Heart left ventricle (tissue), 16 donors: ENCODE measurements at places on chromosomes 12 and 14. TPM values are rescaled to one million over a fixed set of nuclear protein-coding genes. Genes with fewer than 3 reads are reported as not detected.

Gene SERPINA3
- total RNA-seq = 85.6 TPM

Gene CD27
- 5.3 TPM for total RNA-seq

Gene MAX
- total RNA-seq = 102 TPM

Gene GLT8D2
- total RNA-seq = 7.3 TPM

Gene EFS
- total RNA-seq = 1.4 TPM

Gene CMA1
- total RNA-seq = not detected

Gene TRPV4
- 0.28 TPM for total RNA-seq

Gene HCAR3
- not detected for total RNA-seq

Gene RASAL1
- not detected for total RNA-seq

Gene PRPH
- total RNA-seq = not detected

Gene VDR
- 0.63 TPM for total RNA-seq

Gene SOAT2
- total RNA-seq = not detected

Gene MYH6
- 287 TPM for total RNA-seq

Gene GIT2
- 33.5 TPM for total RNA-seq

Gene KRT76
- total RNA-seq = not detected

Gene MOK
- total RNA-seq = 13.2 TPM

- DNase-seq = no peak
Measured at GRCh38 chr12:75482646-75483045, 2.1 kb downstream of the GLIPR1 start.

DNA sequence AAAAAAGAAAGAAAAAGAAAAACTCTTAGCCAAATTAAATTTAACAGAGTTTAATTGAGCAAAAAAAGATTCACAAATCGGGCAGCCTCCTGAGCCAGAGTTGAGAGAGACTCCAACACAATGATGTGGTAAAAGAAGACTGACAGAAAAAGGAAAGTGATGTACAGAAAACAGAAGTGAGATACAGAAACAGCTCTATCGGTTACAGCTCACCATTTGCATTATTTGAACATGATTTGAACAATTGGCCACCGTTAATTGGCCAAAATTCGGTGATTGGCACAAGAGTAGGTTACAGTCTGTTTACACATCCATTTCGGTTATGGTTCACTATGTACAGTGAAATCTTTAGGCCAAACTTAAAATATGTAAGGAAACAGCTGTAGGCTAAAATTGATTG is 117.7 kb downstream of the SPTSSA start:
- DNase-seq = no peak

GRCh38 chr12:76313299-76313698 is 34.9 kb downstream of the BBS10 start:
- DNase-seq = no peak

- DNase-seq = no peak
Measured at GRCh38 chr12:57905812-57906475, 35.4 kb upstream of the ATP23 start.

DNA sequence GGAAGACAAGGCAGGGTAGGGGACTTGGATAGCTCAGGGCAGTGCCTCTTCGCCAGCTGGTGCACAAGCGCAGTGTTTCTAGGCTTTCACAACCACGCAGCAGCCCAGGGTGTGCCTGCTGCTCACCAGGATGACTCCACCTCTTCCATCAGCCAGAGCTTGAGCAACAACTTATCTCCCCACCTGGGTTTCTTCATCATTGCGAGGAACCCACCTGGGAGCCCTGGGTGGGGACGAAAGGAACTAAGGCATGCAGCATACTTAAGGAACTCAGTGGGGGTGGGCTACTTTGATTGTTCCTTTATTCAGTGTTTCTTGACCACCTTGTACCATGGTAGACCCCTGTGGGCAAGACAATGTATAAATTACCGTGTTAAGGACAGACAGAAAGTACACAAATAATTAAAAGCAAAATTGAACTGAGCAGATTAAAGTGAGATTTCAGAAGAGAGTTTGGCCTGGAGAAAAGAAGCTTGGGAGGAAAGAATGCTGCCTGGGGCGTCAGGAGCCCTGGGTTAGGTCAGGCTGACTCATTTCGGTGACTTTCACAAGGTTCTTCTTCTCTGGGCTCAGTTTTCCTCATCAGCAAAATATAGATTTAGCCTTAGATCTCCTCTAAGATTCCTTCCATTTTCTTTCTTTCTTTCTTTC is 22.9 kb downstream of the KRT18 start:
- no peak for DNase-seq

GRCh38 chr12:66397574-66398290 is 95.4 kb downstream of the HELB start:
- DNase-seq = no peak

DNA sequence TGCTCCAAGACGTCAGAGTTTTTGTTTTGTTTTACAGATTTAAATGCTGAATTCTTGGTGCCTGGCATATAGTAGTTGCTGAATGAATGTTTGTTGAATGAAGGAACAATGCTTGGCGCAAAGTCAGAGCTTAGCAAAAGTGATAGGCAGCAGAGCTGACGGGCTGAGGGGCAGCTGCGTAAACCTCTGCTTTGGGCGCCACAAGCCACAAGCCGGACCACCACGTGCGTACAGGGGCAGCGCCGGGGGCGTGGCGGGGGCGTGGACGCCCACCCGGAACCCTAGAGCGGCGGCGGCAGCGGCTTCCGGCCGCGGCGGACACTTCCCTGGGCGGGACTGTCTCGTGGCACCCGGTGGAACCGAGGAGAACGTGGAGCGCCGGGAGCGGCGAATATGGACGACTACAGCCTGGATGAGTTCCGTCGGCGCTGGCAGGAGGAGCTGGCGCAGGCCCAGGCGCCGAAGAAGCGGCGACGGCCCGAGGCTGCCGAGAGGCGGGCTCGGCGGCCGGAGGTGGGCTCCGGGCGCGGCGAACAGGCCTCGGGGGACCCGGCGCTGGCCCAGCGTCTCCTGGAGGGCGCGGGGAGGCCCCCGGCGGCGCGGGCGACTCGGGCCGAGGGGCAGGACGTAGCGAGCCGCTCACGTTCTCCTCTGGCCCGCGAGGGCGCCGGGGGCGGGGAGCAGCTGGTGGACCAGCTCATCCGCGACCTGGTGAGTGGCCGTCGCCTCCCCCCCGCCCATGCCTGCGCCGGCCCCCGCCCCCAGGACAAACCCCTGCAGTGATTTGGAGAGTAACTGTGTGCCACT is at the start of gene FBXW8:
TSS of gene FBXW8 (plus strand) at position 306 of the 807 bp plus-strand sequence. CDS start at position 394, 88 bp downstream.
- DNase-seq = peak; percentile 80

DNA sequence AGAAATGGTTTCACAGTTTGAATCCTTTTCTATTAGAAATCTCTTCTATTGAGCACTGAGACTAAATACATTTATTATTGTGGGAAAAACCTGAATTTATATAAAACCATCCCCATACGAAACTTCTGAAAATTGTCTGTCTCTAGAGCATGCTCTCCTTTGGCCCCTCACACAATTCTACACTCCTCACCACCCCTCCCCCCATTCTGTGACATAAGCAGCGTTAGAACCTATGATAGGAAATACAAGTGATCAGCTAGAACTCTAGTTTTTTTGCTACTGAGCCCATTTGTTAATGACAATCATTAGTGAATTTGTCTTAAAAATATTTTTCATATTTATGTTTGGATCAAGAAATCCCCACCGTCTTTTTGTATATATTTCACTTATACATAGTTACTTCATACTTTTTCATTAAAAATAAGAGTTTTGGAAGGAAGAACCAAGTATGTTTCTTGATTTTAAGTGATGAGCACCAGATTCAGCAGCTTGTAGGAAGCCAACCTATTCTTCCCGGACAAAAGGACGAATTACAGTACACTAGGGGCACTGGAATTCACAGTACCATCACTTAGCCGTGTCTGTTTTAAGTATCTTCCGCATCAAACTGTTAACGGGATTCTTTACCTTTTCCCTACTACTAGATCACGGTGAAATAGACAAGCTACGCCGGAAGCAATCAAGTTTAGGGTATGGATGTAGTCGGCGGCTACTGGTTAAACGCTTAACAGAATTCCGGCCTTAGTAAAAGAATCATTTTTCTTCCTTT is 724 bp downstream of the GTSF1 start:
- no peak for DNase-seq

DNA sequence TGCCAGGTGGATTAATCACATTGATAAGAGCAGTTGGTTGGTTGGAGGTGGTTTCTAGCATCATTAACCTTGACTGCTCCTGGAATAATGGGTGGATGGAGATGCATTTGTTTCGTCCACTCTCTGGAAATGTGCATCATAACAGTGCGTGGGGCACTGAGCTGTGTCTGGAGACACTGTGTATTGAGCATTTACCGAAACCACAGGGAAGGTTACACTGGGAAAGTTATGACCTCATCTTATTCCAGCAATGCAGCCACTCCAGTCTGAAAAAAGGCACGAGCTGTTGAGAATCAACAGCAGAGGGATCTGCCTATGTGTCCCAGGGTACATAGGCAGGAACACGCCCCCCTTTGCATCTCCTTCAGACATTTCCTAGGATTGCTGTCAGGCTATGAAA is 27.2 kb downstream of the RNFT2 start:
- no peak for DNase-seq

GRCh38 chr14:45057881-45058364 is 26.0 kb upstream of the PRPF39 start:
- DNase-seq = no peak

GRCh38 chr12:124864326-124864752 is 675 bp upstream of the SCARB1 start:
- DNase-seq = no peak

DNA sequence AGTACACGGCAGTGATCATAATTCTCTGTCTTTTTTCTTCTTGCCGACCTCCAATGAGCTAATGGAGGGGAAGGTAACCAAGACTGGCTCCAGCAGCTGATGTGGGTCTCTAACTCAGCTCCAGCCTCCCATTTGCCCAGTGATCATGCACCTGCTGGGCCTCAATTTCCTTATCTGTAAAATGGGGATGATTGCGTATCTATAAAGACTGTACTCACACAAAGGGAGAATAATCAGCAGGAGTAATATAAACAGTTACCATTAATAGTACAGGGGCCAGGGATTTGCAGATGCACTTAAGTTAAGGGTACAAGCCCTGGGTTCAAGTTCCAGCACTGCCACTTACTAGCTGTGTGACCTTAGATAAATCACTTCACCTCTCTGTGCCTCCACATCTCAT is 204.9 kb upstream of the LHX5 start:
- DNase-seq = no peak

DNA sequence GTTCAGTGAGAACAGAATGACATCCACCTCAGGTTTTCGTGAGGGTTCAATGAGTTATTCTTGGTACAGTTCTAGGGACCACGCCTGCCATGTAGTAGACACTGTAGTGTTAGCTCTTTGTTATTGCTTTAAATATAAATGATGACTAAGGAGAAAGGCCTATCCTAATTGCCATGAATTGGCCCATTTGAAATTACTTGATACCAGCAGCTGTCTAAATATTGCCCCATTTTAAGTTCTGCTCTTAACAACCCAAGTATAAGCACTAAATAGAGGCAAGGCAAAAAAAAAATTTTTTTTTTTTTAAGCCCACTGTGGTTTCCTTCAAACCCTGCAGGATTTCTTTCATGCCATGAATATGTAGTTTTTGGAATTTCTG is 84.5 kb downstream of the BORCS5 start:
- no peak for DNase-seq

DNA sequence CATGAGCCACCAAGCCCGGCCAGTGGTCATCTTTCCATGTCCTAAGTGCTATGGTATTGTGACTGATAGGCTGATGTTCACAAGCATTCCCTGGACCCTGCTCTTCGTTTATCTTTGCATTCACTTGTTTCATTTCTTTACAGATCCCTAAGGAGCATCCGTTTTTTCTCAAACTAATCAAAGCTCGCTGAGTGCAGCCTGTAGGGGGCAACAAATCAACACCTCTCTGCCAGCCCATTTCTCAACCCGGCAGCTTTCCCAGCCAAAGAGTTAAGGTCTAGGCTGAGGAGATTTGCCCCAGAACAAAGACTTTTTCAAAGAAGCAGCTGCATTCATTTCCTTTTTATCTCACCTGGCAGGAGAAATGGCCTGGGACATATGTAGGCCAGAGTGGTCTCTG is 12.1 kb downstream of the SIRT4 start:
- no peak for DNase-seq

DNA sequence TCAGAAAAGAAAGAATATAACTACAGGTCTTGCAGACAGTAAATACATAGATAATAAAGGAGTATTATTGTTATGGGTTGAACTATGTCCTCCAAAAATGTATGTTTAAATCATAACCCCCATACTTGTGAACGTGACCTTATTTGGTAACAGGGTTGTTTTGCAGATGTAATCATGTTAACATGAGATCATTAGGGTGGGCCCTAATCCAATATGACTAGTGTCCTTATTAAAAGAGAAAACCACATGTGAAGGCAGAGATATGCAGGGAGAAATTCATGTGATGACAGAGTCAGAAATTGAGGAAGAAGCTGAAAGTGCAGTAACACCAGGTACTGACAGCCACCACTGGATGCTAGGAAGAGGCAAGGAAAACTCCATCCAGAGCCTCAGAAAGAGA is 29.0 kb downstream of the MAGOHB start:
- DNase-seq = no peak

GRCh38 chr12:92988622-92989130 is 59.6 kb upstream of the EEA1 start:
- no peak for DNase-seq

DNA sequence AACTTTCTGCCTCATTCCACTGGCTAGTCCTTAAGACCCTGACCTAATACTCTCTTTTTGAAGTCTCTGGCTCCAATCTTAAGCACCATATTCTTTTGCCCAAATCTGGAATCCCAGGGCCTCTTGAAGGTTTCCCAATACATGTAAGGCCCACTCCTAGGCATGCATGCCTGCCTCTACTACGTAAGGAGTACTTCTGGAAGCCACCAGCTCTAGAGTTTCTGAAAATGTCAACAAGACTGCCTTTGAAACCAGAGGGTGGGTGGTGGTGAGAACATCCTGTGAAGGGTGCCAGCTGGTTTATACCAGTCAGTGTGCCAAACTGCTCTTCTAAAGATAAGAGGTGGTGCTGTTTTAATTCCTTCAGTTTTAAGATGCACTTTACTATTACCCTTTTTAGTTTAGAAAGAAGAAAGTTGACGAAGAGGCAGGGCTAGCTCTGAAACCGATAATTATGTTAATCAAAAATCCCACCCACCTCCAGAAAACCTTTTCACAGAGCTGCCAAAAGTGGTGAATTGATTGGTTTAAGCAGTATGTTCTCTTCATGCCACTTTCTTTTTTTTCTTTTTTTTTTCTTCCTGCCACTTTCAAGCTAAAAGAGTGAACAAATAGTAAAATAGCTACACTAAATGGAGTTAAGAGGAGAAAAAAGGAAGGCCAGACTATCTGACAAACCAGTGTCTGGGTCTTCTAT is 8.7 kb upstream of the WDR89 start:
- no peak for DNase-seq

DNA sequence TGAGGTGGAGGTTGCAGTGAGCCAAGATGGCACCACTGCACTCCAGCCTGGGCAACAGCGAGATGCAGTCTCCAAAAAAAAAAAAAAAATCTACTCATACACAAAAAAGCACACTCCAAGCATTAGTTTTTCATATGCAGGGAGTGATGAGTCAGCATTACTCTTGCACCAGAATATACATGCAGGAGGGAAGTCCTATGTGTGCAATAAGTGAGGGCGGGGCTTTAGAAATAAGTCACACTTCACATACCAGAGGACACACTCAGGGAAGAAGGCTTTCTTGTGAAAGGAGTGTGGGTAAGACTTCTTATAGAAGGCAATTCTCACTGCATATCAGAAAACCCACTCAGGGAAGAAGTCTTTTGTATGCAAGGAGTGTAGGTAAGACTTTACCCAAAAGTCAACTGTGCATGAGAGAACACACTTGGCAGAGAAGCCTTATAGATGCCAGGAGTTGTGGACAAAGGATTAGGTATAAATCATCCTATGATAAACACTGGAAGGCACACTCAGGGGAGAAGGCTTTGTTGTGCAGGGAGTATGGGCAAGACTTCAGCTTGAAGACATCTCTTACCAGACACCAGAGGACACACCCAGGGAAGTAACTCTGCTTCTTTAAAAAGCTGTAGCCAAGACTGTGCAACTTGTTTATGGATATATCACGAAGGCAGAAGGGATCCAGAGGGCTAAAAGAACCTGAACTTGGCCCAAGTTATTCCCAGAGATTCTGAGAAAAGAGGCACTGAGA is 50.5 kb downstream of the ATF7 start:
- DNase-seq = no peak
